Vagina (tissue), 2 donors: ENCODE measurements at places on chromosomes 13 and 19.

DNA sequence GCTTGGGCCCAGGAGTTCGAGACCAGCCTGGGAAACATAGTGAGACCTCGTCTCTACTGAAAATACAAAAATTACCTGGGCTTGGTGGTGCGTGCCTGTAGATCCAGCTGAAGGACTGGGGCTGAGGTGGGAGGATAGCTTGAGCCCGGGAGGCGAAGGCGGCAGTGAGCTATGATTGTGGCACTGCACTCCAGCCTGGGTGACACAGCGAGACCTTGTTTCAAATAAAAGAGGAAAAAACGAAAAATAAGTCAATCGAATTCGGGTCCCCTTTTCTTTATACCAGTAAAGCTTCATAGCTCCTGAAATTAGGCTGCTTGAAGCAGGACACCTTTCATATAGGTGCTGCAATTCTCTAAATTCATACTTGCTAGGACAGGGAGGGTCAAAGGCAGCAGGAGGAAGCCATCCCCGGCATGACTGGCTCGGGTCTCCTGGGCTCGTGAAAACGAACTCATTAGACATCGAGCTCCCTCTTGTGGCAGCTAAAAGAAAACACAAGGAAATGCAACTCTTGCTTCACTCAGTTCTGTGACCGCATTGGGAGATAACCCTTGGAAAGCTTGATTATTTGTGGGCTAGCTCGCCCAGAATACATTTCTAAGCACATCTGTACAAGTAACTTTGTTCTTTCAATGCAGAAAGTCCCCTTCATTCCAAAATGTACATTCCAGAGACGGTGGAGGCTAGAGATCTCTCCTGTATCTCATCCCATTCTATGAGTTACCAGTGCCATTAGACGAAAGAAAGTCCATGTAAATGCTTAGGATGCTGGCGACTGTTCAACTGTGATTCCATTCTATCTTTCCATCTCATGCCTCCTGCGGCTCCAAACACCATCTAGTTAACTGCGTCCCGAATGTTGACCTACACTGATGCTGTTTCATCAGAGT is 16.8 kb downstream of the FPR2 start:
- no peak for DNase-seq

- no peak for DNase-seq
Observed at GRCh38 chr13:31638577-31638976, 100.7 kb upstream of the RXFP2 start.

DNA sequence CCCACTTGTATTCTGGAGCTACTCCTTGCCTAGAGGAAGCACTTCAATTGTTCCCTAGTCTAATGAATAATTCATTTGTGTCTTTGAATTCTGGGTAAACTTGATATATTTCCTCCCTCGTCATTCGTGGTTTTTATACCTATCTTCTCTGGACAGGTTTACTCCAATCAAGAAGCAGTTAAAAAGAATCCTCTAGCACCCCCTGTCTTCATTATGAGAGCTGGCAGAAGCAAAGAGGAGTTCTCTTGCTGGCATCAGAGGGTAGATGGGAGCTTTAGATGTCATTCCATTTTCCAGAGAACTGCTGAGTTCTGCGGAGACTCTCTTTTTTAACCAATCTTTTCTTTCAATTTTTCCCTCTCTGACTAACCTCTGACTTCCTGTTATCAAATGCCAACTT is 627.7 kb downstream of the FGF9 start:
- no peak for DNase-seq

DNA sequence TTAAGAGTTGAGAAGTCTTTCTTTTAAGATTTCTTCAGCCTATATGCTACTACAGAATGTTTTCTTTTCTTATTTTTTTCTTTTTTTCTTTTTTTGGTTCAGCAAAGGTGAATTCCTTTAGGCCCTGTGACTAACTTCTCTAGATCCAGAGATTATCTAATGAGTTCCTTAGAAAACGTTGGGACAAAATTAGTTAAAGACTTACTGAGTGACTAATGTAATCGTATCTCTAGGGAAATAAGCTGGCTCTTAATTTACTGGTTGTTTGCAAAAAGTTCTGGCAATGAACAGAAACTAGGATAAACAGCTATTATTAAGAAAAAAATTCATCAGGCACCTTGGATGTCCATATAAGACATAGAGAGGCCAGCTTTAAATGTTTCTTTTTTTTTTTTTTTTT is 30.7 kb upstream of the CSNK1A1L start:
- no peak for DNase-seq

DNA sequence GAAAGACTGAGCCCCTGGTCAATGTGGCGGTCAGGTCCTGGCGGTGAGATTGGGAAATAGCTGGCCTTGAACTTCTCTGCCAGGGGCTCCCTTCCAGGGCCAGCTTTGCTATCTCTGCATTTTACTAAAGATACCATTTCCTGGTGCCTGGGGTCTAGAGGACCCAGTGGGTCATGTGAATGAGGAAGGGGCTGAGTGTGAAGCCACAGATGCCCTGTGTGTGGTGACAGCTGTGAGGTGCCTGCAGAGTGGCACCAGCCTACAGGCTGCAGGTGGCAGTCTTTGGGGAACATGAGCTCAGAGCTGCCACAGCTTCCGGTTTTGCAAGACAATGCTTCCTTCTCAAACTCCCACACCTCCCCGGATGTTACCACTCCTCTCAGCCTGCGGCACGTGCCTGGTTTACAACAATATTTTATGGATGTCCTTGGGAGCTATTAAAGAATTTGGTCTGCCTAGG is 5.2 kb upstream of the MLNR start:
- no peak for DNase-seq

DNA sequence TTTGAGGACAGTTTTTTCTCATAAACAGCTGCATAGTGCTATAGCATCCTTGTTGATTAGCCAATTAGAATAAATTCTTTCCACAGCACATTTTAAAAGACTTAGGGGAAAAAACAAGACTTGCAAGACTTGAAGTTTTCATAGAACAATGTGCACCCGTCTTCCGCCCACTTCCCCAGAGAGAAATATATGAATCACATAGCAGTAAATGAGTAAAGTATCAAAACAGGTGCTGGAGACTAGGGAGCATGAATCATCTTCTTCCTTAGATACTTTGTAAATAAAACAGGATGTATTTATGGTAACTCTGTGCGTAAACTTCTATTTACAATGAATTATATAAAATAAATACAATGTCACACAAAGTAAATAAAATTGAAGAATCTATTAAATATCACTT is 75.1 kb downstream of the COL4A2 start:
- no peak for DNase-seq
